Activated T-cell treated with anti-CD3 and anti-CD28 coated beads for 4 hours (primary cell): ENCODE measurements at places on chromosomes 13 and 19.

GRCh38 chr13:111114362-111115060, 599 bp upstream of the ARHGEF7 start:
- no peak for DNase-seq

- no peak for DNase-seq
Observed at GRCh38 chr19:14835011-14835410, at the start of the genes OR7A5 and OR7C1. OR7A5 (minus strand) TSS chr19:14835185; CDS start chr19:14828241, 6,944 bp downstream. OR7C1 (minus strand) TSS chr19:14835185; CDS start chr19:14800136, 35,049 bp downstream.

GRCh38 chr19:5820785-5821184, 15.9 kb downstream of the NRTN start:
- no peak for DNase-seq

DNA sequence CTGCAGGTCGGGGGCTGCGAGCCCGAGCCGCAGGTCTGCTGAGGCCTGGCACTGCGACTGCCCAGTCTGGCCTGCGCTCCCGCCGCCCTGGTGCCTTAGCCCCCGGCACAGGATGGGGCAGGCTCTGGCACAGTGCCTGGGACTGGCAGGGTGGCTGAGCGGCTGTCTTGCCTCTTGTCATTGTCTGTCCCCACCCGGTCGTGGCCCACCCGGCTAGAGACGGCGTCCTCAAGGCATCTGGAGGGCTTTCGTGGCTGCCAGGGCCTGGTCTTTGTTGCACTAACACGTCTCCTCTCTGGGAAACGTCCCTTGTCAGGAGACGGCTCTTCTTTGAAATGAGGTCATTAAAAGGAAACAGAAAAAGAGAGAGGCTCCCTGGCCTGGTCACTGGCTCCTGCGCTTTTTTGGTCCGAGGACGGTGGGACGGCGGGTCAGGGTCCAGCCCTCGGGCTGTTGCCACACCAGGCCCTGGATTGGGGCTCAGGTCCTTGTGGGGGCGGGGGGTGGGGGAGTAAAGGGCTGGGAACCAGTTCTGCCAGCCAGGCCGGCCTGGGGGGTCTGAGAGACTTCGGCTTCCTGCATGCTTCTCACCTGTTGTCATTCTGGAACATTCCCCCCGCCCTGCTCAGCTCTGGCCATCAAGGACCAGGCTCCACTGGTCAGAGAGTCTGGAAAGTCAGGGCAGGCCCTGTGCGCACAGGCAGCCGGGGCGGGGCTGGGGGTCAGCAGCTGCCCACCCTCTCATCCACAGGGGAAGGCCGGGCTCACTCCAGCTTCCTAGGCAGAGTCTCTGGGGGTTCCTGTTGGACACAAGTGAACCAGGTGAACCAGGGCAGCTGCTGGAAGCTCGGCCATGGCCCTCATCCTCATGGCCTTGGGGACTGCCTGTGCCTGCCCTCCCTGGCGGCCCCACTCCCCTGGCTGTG, 6.2 kb upstream of the ZNF554 start:
- DNase-seq: no peak

DNA sequence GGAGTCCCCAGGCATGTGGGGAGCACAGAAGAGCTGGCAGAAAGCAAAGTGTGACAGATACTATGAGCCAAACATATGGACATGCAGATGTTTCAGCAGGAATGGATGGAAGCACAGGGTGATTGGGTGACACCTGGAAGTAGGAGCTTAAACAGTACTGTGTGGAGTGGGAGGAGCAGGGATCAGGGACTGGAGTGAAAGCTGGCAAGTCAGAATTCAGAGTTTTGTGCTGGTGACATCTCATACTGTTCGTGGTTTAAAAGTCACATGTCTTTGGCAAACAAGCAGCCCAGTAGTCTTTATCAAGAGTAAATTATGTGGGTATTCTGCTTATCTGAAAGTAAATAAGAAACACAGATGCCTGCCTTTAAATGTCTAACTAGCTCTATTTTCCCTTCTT, 408.2 kb downstream of the COG6 start:
- no peak for DNase-seq

DNA sequence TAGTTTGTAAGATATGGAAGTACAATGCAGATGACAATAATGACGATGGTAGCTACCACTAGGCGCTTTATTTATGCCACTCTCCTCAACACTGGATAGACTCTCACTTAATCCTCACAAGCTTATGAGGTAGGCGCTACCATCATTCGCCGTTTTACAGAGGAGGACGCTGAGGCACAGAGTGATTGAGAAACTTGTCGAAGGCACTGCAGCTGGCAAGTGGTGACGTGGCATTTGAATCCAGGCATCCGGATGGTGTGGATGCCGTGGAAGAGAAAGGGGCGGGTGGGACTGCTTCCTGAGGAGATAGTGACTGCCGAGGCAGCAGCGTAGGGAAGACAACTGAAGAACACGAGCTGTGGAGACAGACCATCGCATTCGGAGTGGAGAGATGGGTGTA, 1.3 kb upstream of the RPS9 start:
- no peak for DNase-seq

DNA sequence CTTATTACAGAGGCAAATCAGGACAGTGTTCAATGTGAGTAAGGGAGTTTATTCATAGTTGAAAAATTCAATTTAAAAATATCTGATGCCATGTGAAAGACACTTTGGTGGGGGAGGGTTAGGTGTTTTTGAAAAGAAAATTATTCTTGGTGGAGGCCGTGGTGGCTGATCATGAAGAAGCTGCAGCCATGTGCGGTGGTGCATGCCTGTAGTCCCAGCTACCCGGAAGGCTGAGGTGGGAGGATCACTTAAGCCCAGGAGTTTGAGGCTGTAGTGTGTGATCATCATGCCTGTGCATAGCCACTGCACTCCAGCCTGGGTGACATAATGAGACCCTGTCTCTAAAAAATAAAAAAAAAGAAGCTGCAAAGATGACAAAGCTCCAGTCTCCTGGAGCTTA, 28.6 kb downstream of the WDFY2 start:
- no peak for DNase-seq

DNA sequence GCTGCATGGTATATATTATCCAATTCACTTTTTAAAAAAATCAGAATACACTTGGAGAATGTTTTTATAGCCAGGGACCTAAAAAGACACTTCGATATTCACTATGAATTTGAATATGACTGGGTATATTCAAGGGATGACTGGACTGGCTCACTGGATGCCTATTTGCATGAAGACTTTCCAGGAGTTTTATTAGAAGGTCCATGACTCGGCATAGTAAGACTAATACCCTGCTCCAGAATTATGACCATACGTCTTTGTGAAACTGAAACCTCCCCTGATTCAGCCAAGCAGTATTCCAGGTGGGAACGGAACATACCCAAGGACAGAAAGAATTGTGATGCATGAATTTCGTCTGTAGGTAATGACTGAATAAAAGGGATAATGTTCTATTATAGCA, 3.9 kb upstream of the FAM216B start:
- no peak for DNase-seq

- no peak for DNase-seq
Observed at GRCh38 chr13:40439928-40440327, 226.5 kb downstream of the FOXO1 start.

- no peak for DNase-seq
Observed at GRCh38 chr19:56622374-56622773, 20.6 kb upstream of the SMIM17 start.

DNA sequence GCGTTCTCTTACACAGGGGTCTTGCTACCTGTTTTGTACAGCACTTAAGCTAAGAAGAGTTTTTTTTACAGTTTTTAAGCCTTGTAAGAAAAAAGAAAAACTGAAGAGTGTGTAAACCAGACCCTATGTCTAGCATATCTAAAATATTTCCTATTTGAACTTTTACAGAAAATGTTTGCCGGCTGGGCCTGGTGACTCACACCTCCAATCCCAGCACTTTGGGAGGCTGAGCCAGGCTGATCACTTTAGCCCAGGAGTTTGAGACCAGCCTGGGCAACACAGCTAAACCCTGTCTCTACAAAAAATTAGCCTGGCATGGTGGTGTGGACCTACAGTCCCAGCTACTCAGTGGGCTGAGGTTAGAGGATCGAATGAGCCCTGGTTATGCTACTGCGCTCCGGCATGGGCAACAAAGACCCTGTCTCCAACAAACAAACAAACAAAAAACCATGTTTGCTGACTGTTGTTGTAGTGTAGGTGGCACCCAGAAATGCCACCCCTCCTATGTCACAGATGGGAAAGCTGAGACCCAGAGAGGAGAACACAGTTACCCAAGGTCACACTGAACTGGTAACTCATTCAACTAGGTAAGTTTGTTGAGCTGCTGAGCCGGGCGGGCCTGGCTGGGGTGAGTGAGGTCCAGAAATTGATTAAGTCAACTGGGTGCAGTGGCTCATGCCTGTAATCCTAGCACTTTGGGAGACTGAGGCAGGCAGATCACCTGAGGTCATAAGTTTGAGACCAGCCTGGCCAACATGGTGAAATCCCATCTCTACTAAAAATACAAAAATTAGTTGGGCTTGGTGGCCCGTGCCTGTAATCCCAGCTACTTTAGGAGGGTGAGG, 1.9 kb upstream of the VASP start:
- no peak for DNase-seq

DNA sequence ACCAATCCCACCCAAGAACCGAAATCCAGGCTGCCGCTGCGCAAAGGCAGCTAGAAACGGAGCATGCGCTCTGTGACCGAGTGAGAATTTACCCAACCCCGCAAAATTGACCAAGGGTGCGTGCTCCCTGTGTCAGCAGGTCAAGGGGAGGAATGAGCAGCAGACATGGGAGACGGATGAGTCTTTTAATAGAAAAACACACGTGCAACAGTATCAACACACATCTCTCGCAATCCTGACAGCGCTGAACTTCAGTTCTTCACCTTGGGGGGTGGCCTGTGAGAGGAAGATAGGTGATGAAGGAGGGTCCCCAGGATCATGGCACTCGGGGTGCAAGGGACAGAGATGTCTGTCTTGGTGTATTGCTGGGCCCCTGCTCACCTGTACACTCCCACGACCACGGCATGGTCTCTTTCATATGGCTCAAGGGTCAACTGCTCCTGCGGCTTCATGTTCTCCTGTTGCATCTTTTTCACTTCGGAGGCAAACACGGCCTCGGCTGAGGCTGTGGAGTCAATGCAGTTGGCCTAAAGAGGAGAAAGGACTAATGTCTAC, 402 bp upstream of the DYRK1B start:
- no peak for DNase-seq

DNA sequence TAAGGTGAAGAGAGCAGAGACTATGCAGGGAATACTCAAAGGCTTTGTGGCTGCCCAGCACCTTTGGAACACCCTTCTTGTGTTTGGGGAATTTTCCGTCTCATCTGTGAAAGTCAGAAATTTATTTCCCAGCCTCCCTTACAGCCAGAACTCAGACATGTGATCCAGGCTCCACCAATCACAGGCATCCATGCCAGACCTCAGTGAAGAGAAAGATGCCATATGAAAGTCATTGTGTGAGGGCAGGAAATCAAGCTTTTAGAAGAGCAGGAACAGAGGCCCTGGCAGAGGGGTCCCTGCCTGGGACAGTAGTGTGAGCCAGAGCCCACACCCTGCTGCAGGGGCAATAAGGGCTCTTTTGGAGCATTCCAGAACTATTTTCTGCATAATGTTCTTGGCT, 12.1 kb downstream of the CCDC70 start:
- no peak for DNase-seq

DNA sequence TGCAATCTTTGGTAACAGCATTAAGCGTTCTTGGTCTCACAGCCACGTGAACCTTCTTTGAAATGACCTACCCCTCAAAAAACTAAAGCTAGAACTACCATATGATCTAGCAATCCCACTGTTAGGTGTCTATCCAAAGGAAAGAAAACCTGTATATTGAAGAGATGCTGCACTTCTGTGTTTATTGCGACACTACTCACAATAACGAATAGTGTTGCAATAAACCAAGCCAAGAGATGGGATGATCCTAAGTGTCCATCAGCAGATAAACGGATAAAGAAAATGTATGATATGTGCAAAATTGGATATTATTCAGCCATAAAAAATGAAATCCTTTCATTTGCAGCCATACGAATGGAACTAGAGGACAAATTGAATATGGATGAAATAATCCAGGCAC, 637.9 kb downstream of the EFNB2 start:
- DNase-seq: no peak

DNA sequence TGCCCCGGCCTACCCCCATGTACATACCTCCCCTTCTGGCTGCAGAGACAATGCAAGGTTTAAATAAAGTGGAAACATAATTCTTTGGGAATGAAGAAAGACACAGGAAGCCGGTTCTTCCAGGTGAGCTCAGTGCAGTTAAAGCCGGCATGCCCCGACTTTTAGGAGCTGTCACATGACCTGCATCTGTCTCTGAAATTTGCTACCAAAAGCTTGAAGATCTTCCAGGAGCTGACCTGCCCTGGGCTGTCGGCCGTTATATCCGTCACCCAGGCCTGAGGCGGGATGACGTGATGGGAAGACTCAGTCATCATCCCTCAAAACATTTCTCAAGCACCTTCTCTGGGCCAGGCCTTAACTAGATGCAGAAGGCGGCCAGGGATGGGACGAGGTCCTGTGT, 10.3 kb downstream of the RAB8A start:
- DNase-seq: no peak

- DNase-seq: no peak
Observed at GRCh38 chr13:106096661-106097092, 438.8 kb downstream of the EFNB2 start.

DNA sequence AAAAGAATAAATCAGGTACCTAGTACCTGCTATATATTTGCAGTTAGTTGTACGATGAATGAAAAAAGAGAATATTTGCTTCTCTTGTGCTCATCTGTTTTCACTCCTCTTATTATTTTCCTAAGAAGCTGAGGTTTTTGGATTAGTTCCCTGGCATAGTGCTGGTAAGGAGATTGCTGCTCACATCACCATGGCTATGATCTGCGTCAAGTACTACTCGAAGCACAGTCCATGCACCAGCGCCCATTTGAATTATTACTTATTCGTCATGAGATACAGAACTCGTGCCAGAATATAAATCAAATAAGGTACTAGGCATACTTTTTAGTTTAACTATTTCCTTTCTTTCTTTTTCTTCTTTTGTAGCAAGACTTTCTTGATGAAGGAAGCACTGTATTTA, 7.1 kb downstream of the SERTM1 start:
- DNase-seq: no peak

GRCh38 chr19:5864013-5864720, 6.2 kb downstream of the FUT5 start:
- DNase-seq: no peak

DNA sequence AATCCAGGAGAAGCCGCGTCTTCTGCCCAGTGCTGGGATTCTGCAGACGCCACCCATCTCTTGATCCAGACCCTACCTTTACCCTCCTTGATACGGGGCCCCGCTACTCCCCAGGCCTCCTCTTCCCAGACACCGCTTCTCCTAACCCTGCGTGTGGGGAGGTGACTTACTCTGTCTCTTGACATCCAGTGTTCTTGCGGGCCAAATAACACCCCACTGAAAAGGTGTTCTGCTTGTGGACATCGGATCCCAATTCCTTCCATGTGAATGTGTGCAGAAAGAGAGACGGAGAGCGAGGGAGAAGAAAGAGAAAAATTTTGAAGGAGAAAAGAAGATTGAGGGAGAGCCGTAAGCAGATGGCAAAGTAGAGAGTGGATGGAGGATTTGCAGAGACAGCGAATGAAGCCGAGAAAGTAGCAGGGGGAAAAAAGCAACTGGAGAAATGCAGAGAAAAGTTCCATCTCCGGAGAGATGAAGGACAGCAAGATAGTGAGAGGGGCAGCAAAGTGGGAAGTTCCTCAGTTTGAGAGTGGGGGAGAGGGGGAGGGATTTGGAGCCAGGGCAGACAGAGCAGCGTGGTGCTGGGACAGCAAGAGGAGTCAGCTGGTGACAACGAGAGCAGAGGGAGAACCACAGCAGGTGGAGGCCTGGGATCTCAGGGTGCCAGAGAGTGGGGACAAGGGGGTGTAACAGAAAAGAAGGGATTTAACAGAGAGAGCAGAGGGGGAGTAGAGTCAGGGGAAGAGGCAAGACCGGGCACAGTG, 814 bp downstream of the ZNF480 start:
- DNase-seq: no peak

- no peak for DNase-seq
Observed at GRCh38 chr13:73111331-73111730, 52.5 kb downstream of the KLF5 start.

GRCh38 chr19:29806098-29806866, 5.5 kb upstream of the CCNE1 start:
- DNase-seq: no peak
